ENCODE measurements at places on chromosomes 2 and 18.

GRCh38 chr2:124526221-124526620, 501.1 kb downstream of the CNTNAP5 start:
- DNase-seq = no peak

DNA sequence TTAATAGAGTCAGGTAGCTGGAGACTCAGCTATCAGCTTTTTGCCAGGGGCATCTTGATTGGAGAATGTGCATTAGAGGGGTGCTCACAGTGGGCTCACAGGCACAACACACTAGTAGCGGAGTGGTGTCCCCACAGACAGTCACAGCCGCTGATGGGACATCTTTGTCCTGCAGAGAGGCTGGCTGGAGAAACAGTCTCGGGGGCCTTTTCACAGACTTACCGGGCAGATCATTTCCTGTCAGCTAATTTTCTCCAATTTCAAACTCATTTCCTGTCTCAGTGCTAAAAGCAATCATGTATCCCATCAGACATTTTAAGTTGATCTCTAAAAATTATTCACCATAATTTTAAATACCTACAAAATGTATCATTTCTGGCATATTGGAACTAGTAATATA, 562.6 kb downstream of the DCDC2C start:
- DNase-seq = no peak

DNA sequence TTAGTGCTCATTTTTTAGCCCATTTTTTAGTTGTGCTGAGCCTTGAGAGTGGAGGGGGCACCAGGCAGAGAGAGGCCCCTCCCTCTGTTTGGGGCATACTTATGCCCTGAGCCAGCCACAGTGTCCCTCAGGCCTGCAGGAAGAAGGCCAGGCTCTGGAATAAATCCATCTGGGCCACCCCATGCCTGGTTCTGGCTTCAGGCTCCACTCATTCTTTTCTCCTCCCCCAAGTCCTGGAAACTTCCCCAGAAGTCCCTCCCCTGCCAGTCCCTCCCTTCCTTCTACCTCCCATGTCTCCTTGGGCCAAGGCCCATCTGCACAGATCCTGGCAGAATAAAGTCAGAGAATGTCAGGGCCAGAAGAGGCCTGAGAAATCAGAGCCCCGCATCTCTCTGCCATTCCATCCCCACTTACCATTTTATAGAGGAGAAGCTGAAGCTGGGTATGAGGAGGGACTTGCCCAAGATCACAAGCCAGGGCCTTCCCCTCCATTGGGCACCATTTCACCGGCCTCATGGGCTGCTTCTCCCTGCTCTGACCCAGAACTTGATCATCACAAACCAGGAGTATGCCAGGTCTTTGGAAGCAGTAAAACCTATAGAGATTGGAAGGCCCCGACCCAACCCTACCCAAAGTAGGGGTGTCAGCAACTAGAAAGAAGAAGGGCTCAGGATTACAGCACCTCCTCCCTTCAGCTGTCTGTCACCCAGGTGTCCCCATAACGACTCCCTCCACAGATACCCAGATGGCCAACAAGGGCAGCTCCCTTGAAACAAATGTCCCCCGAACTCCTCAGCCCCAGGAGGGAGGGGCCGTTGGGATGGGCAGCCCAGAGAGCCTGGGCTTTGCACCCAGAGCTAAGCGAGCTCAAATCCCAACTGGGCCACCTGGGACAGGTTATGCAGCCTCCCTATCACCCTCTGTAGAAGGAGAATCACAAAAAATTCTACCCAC, 108.4 kb downstream of the POLR1A start:
- DNase-seq = no peak

GRCh38 chr2:161136696-161137324, 23.4 kb upstream of the TANK start:
- DNase-seq = peak; percentile 83

DNA sequence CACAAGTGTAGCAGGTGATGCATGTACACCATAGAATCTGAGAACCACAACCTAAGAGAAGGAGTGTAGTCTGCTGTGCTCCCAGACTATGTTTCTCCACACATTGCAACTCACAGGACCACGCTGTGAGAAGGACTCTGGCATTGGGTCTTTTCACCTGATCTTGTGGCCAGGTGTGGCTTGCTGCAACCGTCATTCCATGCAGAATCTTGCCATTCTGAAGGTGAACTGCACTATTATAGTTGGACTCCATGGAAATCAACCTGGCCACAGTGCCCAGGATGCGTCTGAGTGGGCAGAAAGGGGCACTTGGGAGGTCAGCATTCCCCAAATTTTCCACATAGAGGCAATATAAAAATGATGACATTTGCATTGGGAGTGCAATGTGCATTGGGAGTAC, 122.2 kb downstream of the CAPN13 start:
- no peak for DNase-seq

DNA sequence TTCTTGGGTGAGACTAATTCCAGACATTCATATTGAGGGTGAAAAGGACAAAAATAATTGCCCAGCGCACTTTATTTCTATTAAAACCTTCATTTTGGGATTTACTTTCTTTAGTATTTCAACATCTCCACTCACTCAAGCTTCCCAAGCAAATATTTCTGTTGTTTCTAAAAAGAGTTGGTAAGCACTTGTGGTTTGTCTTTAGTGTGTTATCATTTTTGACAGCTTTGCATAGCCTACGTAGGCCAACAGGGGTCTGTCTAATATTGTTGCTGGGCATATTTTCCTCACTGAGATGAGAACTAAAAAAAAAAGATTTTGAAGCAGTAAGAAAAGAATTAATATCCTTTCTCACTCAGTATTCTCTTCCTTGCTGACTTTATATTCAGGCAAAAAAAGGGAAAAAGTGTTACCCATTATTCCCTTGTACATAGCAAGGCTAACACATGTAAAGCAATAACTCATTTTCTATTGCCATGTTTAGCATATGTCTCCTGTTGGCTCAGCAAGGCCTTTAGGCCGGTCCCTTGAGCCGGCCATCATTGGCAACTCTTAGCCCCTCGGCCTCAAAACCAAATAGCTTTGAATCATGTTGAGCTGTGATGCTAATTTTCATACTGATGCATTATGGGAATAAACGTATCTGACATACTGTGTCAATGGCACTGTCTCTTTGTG, 494.2 kb downstream of the ARHGAP15 start:
- DNase-seq = no peak

DNA sequence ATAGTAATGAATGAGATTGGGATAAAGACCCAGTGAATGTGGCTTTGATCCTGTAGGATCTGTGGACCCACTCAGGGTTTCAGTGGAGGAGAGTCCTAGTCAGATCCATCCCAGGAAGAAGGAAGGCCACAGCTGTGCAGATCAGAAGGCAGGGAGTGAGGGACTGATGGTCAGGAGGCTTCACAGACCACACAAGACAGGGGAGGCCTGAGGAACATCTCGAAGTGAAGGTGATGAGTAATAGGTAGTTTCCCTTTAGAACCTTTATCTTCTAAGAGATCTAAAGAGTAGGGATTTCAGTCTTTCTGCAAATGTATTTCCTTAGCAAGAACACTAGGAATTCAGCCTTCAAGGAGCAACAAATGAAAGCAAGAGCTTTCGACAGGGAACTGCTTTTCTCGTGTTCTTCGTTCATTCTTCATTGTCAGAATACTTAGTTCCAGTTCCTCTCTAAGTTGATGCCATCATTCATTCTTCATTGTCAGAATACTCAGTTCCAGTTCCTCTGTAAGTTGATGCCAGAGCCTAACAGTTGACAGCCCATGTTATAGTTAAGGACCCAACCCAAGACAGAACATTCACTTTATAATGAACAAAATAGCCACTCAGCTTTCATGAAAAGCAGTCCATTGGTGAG, 150.2 kb upstream of the EPAS1 start:
- no peak for DNase-seq

DNA sequence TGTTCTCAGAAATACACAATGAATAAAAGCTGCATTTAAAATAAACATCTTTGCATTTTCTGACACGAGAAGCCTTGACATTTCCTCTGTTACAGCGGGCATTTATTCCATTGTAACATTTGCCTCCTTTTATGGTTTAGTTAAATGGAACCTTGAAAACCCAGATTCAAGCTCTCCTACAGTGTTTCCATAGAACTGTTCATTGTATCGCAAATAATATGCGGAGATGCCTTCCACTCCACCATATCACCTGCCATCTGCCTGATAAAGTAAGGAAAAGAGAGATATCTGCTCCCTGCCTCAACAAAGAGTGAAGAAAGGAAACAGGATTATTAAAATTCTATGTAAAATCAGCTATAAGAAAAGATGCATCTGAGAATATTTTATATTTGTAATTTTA, 69.8 kb downstream of the CDH19 start:
- DNase-seq = no peak

GRCh38 chr2:208366215-208367127, 40.1 kb upstream of the PTH2R start:
- DNase-seq = peak; percentile 33

- no peak for DNase-seq
Measured at GRCh38 chr2:15712551-15713342, 121.1 kb downstream of the DDX1 start.

DNA sequence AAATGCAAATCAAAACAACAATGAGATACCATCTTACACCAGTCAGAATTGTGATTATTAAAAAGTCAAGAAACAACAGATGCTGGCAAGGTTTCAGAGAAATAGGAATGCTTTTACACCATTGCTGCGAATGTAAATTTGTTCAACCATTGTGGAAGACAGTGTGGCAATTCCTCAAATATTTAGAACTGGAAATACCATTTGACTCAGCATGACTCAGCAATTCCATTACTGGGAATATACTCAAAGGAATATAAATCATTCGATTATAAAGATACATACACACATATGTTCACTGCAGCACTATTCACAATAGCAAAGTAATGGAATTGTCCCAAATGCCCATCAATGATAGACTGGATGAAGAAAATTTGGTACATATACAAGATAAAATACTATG, 516.7 kb downstream of the ERBB4 start:
- DNase-seq = no peak

DNA sequence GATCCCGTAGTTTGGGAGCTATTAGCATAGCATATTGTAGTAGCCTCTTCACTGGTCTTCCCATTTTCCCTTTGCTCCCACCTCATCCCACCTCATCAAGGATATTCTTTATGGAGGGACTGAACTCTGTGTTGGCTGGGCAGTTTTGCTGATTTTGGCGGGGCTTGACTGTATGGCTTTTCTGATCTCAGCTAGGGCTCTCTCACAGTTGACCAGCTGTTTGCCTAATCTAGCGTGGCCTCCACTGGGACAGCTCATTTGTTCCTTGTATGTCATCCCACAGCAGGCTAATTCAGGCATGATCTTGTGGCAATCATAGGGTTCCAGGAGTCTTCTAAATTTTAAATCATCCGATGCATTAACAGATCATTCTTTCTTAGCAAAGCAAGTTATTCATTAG, 30.2 kb upstream of the MTX2 start:
- no peak for DNase-seq

- DNase-seq = no peak
Measured at GRCh38 chr2:62501794-62502500, 4.0 kb downstream of the TMEM17 start.

- DNase-seq = no peak
Measured at GRCh38 chr2:225223301-225223700, 176.2 kb upstream of the NYAP2 start.

DNA sequence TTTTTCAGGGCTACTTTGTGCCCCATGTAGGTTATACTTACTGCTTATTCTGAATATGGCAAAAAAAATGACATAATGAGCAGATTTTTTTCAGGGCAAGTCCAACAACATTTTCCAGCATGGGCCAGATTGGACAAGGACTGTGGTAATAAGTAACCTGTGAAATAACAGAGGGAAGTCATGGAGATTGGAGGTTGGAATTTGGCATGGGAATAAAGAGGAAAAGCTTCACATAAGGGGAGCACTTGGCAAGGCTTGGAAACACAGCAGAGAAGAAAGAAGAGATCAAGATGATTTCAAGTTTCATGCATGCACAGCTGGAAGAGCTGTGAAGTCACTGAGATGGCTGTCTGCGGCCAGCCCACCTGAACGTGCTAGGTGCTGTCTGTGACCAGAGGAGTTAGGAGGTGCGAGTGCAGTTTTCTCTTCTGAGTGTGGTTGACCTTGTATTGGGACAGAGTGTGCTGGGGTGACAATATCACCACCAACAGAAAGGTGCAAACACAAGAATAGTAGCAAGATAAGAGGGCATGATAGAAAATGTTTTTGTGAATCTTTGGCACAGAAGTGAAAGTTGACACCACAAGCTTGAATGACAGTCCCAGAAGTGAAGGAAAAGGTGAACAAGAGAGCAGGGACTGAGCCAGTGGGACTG, 71.1 kb upstream of the DSC1 start:
- DNase-seq = no peak

- no peak for DNase-seq
Measured at GRCh38 chr2:1181893-1182292, 231.2 kb downstream of the SNTG2 start.

DNA sequence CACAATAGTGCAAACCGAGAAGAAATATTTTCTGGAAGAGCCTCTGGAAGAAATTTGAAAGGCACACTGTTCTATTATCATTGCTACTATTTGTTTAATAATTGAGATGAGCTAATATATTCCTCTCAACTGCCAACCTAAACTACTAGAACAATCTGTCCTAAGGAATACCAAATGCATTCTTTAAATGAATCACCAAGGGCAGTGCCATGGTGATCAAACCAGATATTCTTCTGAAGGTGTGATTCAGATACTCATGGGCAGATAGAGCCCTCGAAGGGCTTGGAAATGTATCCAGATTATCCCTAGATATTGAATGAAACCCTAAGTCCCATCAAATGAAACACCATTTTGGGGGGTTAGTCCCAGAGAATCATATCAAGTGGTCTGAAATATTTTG, 76.6 kb downstream of the FIGN start:
- DNase-seq = no peak

DNA sequence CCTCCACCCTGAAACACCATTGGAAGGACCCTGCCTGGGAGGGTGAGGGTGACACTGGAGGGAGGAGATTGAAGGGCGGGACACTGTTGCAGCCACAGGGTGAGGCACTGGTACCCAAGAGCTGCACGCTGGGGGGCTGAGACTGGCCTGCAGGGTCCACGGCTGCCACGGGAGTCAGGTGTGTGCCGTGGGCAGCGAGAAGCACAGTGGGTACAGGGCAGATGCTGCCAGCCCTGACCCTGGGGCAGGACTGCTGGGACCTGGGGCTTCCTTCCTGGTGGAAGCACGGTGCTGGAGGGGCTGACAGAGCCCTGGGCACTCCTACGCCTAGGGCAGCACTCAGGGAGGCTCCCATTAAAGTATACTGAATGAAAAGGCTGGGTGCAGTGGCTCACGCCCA, 16.6 kb downstream of the CYS1 start:
- no peak for DNase-seq

All from GM12864 (cell line).